Omental fat pad (tissue), 4 donors: ENCODE measurements at places on chromosomes 1 and 21.

- DNase-seq = no peak
These were observed 23.6 kb downstream of the SPATA46 start for GRCh38 chr1:162353078-162353477.

GRCh38 chr1:213409971-213410370, 358.9 kb downstream of the RPS6KC1 start:
- DNase-seq = no peak

- no peak for DNase-seq
These were observed 60.0 kb downstream of the SLC25A24 start for GRCh38 chr1:108140177-108140576.

DNA sequence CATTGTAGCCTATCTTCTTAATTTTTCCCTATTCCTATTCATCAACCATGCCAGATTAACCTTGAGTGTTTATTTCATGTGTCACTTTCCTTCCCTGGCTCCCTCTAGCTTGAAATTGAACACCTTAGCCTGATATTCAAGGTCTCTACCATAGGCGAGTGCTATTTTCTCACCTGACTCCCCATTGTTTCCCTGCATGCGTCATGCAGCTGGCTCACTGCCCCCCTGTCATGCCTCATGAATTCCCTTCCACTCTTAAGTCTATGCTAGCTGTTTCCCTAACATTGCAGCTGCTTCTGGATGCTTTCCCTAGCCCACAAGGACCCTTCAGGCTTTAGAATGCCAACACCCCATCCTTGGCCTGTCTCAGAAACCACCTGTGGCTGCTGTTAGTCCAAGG, 56.7 kb upstream of the CD1D start:
- no peak for DNase-seq

DNA sequence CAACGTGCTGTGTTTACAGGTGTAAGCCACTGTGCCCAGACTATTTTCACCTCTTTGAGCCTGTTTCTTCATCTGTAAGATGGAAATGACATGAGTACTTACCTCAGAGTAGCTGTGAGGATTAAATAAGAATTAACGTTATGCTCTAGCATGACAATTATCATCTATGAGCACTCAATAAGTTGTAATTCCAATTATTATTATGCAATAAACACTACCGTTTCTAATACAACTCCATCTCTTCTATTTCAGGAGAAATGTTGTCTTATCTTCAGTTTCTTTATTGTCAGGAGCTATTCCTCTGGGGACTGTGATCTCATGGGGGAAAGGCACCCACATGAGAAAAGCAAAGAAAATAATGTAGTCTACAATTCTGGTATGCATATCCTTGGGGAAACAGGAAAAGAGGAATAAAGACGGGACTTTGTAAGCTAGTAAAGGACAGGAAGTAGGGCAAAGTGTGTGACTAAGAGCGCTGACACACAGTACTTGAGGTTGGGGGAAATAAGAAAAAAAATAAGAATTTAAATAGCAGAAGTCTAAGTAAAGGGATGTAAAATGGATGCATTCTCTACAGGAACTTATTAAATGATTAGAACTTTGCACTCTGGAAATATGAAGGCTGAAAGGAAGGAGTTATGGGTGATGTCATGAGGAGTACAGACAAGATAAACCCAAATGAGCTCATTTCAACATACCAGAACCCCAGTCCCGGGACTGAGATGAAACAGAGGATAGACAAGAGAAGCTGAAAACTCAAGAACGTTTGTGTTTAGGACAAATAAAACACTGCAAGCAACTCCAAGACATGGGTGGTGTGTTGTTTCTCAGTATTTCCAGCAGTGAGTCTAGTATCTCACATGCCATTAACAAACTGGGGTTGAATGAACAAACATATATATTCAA, 9.8 kb downstream of the PHC2 start:
- no peak for DNase-seq

GRCh38 chr1:205630241-205630640, 1.6 kb downstream of the ELK4 start:
- DNase-seq = no peak

DNA sequence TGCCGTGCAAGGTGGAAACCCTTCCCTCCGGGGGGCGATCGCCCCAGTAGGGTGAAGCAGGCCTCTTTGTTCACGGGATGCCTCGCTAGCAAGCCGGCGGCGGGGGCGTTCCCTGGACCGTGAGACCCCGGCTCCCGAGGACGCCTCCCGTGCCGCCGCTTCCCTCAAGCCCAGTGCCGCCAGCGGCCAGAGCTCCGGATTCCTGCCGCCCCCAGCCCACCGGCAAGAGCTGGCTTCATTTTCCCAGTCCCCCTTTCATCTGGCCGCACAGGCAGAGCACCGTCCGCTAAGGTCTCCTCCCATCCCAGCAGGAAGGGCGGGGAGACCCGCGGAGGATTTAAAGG, 16.3 kb downstream of the IER5 start:
- no peak for DNase-seq

DNA sequence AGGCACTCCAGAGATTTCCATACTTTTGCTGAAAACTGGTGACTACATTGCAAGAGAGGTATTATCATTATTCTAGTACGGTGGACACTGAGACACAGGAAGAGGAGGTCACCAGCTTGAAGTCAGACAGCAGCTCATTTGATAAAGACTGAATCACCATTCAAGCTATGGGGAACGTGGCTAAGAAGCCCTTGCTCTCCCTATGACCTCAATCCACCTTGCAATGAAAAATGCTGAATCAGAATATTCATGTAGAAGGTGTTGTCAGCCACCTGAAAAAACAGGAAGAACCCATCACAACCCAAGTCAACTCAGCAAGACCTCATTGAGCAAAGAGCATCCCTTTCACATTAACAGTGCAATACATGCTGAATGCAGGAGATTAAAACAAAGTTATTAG, 59.0 kb upstream of the FGGY start:
- no peak for DNase-seq

DNA sequence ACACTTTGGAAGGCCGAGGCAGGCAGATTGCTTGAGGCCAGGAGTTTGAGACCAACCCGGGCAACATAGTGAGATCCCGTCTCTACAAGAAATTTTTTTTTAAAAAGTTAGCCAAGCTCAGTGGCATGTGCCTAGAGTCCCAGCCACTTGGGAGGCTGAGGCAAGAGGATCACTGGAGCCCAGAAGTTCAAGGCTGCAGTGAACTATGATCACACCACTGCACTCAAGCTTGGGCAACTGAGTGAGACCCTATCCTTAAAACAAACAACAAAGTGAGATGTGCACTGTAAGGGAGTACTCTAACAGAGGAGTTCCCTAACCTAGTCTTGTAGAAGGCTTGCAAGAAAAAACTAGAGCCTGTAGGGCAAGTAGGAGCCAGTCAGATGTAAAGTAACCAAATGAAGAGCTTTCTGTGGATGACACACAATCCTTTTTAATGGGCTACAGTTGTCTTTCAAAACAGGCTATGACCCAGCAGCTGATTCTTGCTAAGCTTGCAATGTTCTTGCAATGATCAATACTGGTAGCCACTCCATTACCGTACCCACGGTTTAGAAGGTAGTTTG, 38.0 kb upstream of the SRP9 start:
- DNase-seq = no peak

DNA sequence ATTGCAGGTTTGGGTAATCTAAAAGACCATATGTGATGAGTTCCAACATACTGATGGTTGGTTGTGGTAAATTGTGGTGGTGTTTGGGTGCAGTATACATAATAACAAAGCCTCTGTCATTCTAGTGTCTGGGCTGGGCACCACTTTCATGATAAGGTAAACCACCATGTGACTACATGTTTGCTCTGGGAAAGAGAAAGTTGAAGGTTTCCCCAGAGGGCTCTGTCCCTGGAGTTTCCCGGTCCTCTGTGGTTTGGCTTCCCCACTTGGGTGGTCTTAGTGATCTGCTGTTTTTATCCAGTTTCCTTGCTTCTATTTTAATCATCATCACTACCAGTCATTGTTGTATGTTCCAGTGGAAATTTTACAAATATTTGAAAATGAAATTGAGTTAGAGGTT, 55.9 kb upstream of the TSPAN2 start:
- no peak for DNase-seq

DNA sequence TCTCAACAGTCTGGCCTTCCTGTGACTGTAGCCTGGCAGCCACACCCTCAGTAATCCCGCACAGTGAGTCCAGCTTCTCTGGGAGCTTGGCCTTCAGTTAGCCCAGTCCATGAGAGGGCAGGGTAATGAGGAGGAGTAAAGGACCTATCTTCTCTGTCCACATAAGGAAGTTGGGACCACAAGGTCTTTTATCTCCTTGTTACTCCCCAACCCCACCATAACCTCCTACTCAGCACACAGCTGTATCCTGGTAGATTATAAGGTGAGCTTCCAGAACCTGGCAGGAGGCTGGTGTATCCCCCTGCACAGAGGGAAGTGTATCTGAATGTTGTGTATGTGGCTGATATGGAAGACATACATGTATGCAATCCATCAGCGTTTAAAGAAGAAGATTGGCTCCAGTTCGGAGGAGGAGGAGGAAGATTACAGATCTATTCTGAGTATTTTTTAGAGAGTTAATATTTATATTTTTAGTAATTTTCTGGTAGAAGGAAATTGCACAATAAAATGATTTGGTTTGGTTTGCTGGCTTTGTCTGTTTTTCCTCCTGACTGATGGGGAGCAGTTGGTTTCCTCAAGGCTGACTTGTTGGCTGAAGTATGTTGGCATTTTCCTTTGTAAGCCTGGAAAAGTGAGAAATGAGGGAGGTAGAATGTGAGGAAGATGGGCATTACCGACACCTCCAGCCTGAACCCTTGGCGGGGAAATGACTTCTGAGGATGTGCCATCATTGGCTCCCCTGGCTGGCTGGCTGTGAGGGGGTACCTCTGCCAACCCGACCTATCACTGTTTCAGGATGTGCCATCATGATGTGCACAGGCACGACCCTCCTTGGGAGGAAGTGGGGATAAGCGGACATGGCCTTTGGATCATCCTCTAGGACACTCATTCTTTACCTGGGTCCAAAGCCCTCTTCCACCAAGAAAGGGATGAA, 5.0 kb downstream of the C1orf226 start:
- no peak for DNase-seq

- DNase-seq = no peak
These were observed 130.7 kb upstream of the DMRTA2 start for GRCh38 chr1:50553921-50554320.

DNA sequence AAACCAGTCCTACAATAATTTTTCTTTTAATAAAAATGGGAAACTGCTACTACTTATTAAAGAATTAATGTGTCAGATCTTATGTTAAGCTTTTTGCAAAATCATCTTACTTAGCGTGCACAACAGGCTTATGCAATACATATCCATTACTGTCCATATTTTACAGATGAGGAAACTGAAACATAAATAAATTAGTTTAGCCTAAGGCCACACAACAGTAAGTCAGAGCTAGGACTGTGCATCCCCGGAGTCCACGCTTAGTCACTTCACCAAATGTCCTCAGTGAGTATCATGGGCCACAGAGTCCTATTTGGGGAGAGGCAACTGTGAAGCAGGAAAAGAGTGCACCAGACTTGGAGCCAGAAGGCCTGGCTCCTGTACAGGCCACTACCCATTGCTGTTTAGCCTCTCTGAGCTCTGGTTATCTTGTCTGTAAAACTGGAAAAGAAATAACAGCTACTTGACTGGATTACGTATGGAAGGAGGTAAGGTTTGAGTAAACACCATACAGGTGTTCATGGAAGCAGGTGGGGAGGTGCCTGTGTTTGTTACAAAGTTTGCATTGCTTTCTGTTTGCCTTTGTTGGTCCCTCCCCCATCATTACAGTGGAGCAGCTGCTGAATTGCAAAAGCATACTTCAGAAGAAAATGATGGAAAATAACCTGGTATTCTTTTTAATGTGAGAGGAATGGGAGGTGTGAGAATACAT, 192.8 kb downstream of the FCRL5 start:
- no peak for DNase-seq

GRCh38 chr1:86468501-86468977, at the start of gene CLCA1:
CLCA1 (plus strand) TSS chr1:86468927; CDS start chr1:86468972, 45 bp downstream.
- no peak for DNase-seq

GRCh38 chr21:45388011-45388521, 16.9 kb upstream of the COL18A1 start:
- DNase-seq = no peak

DNA sequence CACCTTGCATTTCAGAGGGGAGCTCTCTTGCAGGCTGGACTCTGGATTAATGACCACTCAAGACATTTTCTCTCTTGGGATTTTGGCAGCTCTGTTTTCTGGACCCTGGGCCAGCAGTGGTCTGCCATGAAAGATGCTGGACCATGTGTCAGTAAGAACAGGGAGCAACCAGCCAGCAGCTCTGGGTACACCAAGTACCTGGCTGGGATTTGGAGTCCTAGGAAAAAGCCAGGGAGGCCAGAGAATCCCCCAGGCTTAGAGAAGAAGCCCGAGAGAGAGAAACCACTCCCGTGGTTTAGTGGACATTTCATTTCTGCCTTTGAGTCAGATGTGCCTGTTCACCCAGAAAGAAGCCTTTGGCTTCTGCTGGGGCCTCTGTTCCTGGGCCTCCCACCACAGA, 2.5 kb downstream of the NFASC start:
- no peak for DNase-seq

DNA sequence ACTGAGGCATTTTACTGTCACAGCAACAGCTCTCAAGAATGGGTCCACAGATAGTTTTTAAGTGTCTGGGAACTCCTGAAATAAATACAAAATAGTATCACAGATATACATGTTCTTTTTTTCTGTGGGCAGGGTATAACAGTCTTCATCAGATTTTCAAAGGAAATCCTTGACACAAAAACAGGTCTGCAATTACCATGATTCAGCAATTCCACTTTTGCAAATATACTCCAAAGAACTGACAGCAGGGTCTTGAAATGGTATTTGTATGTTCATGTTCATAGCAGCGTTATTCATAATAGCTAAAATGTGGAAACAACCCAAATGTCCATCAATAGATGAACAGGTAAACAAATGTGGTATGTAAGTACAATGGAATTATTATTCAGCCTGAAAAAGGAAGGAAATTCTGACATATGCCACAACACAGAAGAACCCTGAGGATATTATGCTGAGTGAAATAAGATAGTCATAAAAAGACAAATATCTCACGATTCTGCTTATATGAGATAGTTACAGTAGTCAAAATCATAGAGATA, 85.0 kb downstream of the EPS15 start:
- no peak for DNase-seq

GRCh38 chr1:91754348-91754747, 131.6 kb downstream of the TGFBR3 start:
- DNase-seq = no peak

DNA sequence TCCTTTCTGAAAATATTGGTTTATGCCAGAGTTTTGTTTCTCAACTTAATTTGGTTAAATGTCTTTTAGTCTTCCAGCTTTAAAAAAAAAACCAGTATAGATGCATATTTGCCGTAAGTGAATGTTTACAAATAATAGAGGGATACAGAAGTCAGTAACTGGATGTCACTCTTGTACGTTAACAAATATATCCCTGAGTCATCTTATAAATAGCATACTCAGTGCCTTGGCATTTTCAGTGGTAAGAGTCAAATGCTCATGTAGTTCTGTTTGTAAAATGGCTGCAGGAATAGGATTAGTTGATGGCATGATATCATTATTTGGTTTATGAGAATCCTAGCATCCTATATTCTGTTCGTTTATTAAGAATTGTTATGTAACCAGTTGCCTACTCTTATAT, 55.4 kb downstream of the SPEN start:
- no peak for DNase-seq

DNA sequence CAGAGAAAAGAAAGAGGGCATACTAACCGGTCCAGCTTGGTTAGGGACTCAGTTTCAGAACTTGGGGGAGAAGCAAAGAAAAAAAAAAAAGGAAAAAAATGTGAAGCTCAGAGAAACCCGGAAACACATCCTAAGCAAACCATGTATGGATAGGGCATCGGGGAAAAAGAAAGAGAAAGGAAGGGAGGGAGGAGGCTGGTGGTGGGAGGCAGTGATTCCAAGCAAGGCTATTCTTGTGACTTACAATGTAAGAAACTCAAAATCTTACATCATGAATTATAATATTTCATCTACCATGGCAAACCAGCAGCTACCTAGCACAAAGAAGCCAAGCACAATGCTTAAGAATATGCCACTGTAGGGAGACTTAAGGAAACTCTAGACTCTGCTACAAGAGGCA, 60.3 kb downstream of the UBR4 start:
- no peak for DNase-seq
